ENCODE measurements at places on chromosomes 16 and 17. TPM values are rescaled to one million over a fixed set of nuclear protein-coding genes. Genes with fewer than 3 reads are reported as not detected.

The HSPB9 gene
- total RNA-seq: 0.36 TPM

The SLFN14 gene
- total RNA-seq: not detected

GRCh38 chr16:25060920-25061319 is 45.8 kb upstream of the ARHGAP17 start:
- H3K4me1 ChIP-seq: peaks cover 38% of the 10 kb centered on the region
- peaks cover 3% of the 10 kb centered on the region for H3K36me3 ChIP-seq
- peak overlapping the region; percentile 61 for H3K4me3 ChIP-seq
- no peak for DNase-seq

- H3K36me3 ChIP-seq: peaks cover 8% of the 10 kb centered on the region
- no peaks in the 10 kb centered on the region for H3K27me3 ChIP-seq
- H3K4me1 ChIP-seq: peaks cover 4% of the 10 kb centered on the region
- no peak overlapping the region for H3K27ac ChIP-seq
- DNase-seq: no peak
Observed at GRCh38 chr16:85780281-85780680, 19.1 kb downstream of the EMC8 start.

- no peak overlapping the region for H3K27ac ChIP-seq
- no peak overlapping the region for H3K4me3 ChIP-seq
- peaks cover 33% of the 10 kb centered on the region for H3K27me3 ChIP-seq
- DNase-seq: no peak
Observed at GRCh38 chr17:43958748-43959352, 5.1 kb upstream of the PYY start.

Measured in activated naive CD8-positive, alpha-beta T cell treated with anti-CD3 and anti-CD28 coated beads, Interleukin-2, amount 10 ng/mL, durations not matched to agents 7 days and 5 days (primary cell).